ENCODE measurements at places on chromosomes 7 and 10.

DNA sequence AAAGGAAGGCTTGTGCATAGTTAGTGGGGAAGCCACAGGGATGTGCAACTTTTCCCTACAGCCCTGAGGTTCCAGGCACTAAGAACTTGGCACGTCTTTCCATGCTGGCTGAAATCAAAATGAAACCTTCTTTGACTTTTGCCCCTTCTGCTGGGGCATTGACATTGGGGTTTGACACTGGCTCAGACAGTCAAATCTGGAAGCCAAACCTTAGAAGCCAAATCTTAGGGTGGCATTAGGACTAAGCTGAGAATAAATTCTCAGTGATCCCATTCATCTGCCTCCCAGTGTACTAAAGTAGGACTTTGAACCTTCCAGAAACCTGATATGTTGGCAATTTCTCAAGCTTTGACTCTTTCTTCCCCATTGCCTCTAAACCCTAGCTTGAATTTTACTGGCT lies 31.3 kb upstream of the INSYN2A start:
- DNase-seq, result no peak

GRCh38 chr10:28113202-28113601 lies 114.3 kb upstream of the ODAD2 start:
- DNase-seq, result no peak

DNA sequence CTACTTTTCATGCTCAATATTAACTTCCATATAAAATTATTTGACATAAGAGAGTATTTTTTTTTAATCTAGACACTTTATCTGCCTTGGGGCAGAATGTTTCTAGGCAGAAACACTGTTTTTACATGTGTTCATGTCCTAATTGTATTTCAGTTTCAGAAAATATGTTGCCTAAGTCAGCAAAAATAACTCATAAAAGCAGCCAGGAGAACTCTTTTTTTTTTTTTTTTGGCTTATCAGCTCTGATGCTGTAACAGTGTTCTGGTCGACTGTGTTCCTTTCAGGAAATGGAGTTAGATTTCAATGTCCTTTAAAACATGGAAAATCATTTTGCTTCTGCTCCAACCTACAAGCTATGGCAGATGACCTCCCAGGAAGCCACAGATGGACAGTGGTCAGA lies 63.2 kb upstream of the OPALIN start:
- DNase-seq, result no peak

DNA sequence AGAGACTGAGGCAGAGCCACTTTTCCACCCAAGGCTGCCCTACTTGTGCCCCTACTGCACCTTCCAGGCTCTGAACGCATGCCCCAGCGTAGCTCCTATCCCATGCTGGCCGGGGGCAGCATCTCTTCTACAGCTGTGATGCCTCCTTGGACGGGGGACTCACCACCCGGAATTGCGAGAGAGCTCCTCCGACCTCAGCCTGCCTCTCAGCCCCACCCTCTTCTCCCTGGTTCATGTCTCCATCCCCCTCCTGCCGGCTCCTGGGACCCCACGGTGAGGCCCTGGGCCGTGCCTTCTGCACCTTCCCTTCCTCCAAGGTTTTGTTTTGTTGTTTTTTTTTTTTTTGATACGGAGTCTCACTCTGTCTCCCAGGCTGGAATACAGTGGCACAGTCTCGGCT lies 112.4 kb downstream of the MICALL2 start:
- no peak for DNase-seq

DNA sequence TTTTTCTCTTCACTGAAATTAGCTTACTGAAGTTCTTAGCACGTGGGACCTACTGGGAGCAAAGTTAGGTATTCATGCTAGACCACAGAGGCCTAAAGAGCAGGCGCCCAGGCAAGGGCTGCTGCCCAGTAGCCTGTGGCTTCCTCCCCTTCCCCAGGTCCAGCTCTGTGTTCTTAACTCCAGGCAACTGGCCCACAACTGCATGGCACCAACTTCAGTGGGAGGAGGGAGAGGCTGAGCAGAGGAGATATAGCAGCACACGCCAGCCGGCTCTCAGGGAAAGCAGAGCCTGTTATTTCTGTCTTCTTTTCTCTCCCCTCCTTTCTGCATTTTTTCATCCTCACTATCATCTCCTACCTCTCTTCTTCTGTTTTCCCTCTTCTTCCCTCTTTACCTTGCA lies 67.4 kb downstream of the PCGF5 start:
- DNase-seq, result no peak

DNA sequence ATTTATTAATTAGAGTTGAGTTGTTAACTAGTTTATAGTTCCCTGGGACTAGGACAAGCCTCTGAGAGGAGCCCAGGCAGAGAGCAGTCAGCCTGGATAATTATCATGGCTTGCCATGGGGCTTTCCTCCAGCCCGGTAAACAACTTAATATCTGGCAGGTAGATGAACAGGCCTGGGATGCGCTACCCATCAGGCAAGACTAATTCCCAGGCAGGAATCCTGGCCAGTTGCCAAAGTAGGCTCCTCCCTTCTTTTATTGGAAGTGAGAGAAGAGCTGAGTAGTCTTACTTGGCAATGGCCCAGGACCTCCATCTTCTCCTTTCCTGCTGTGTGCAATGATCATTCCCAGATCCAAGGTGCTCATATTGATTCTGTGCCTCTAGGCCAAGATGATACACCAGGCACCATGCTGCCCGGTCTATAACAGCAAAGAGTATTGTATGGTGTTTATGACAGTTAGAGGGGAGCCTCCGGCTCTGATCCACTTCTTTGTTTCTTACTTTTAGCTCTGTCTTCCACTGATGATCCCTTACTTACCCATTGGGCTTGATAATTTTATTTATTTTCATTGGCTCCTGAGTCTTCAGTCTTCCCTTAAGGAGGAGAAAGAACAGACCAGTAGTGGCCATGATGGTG lies 408.7 kb downstream of the REEP3 start:
- DNase-seq, result no peak

Data from uterus (tissue), 4 donors.